NCI-H187 treated with DMSO at 0.1 percent for 48 hours (cell line): ENCODE measurements at places on chromosomes 2 and 18.

DNA sequence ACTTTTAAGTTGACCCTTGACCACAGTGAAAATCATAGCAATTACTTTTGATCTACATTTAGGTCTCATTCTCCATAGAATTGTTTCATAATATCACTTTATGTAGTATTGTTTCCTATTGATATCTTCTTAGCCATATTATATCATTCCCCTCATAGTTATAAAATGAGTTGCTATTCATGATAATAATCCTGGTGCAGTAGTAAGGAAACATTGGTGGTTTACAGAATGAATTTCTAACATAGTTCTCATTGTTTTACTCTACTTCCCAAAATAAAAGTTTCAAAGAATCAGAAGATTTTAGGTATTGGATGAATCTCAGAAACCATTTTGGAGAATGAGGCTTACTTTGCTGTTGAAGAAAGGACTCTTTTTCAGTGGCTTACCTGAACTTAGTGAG is 246.0 kb downstream of the PARD3B start:
- no peak for DNase-seq

DNA sequence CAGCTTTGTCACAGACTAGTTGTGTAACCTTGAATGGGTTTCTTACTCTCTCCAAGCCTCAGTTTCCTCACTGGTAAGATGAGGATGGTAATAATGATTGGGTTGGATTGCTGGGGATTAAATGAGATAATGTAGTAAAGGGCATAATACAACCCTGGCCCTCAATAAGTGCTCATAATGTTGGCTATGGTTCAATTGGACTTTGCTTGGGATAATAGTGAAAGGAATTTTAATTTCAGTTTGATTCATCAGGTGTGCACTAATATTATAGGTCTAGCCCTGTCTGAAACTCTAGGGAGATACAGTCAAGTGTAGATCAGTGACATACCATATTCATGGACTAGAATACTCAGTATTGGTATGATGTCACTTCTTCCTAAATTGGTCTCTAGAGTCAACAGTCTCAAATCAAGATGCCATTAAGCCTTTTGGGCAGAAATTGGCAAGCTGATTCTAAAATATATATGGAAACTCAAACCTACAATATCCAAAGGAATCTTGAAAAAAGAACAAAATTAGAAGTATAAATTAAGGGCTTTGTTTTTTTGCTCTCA is 161.4 kb downstream of the SMAD7 start:
- no peak for DNase-seq

GRCh38 chr2:190838492-190838910 is 42.1 kb upstream of the GLS start:
- no peak for DNase-seq

- no peak for DNase-seq
These were observed 118.5 kb downstream of the ASXL3 start for GRCh38 chr18:33696332-33697162.

- no peak for DNase-seq
These were observed 2.1 kb downstream of the GCG start for GRCh38 chr2:162149940-162150339.

DNA sequence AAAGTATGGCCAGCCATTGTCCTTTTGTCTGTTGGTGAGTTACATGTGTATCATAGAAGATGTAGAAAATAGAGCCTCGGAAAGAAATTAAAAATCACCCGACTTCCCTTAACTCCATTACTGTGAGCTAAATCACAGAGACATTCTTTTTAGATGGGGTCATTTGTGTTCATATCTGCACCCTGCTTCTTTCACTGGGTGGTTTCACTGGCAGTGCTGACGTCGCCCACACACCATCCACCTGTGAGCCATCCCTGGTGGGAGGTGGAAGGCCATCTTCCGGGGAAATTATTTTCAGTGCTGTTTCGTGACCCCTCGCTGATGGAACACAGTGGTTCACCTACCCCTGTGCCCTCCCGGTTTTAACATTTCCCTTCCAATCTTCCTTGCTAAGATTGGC is 21.2 kb downstream of the SH3BP4 start:
- no peak for DNase-seq

GRCh38 chr2:233410196-233410760 is 56.0 kb downstream of the DGKD start:
- no peak for DNase-seq

DNA sequence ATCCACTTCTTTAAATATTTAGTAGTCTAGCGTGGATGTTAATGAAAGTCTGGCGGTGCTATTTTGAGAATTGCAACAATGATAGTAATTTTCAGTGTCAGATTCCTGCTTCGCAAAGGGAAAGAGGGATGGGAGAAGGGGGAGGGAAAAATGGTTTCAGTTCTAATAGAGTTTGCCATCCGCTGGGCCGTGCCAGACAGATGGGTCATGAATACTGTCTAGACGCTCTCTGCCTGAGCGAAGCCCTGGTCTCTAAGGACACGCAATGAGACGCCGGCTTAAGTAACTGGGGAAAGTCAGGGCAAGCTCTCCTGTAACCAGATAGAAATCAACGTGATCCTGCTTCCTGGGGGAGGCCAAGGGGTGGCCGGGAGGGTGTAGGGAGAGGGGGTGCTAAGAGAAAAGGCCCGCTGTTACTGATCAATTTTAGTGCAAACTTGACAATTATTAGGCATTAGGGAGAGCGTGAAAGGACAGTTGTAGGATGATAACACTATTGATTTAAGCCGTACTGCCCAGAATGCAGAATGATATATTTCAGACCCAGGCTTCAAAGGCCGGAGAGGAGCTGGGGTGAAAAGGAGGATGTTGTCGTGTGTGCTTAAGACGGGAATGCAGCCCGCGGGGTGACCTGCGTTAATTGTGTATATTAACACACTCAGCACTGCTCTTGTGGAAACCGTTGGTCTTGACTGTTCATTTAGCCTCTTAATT is 229.2 kb downstream of the LDLRAD4 start:
- peak; percentile 56 for DNase-seq

DNA sequence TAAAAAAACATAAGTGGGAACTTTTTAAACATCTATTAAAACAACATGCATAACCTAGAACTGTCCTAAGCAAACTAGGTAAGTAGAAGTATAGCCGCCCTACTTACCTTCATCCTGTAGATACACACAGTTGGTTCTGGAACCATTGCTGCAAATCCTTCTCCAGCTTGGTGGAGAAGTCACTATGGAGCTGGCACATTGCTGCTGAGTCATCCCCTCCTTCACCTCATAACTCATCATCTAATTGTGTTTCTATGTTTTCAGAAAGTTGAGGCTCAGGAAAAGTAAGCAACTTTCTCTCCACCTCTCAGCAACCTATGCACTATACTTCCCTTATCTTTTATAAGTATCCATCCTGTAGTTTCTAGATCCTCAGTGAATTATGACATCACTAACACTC is 269.8 kb upstream of the MMADHC start:
- DNase-seq: no peak

DNA sequence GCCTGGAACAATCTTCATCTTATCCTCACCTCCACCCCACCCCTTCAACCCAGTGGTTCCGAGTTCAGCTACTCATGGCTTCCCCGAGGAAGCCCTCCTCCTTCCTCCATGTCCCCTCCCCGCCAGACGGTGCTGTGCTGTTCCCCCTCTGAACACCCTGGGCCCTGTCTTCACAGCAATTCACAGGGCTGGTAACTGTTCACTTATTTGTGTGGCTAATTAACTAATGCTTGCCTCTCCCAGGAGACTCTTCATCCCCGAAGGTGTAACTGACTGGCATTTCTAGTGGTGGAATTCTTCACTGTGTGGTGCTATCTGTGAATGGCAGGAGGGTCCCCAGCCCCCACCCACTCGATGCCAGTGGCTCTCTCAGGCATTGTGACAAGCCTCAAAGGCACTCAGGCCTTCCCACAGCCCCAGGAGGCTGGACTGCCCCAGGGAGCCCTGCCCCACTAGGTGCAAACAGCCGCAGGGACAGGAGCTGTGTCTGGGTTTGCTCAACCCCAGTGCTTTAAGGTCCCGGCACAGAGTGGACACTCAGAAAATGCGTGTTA is 133.7 kb upstream of the ID2 start:
- no peak for DNase-seq

GRCh38 chr18:58177004-58177717 is 133.1 kb downstream of the NEDD4L start:
- no peak for DNase-seq

GRCh38 chr18:56889621-56890020 is 238.5 kb downstream of the WDR7 start:
- no peak for DNase-seq

- no peak for DNase-seq
These were observed 191.2 kb downstream of the HAUS1 start for GRCh38 chr18:46295416-46295815.
